ENCODE measurements at places on chromosomes 11 and 22.

DNA sequence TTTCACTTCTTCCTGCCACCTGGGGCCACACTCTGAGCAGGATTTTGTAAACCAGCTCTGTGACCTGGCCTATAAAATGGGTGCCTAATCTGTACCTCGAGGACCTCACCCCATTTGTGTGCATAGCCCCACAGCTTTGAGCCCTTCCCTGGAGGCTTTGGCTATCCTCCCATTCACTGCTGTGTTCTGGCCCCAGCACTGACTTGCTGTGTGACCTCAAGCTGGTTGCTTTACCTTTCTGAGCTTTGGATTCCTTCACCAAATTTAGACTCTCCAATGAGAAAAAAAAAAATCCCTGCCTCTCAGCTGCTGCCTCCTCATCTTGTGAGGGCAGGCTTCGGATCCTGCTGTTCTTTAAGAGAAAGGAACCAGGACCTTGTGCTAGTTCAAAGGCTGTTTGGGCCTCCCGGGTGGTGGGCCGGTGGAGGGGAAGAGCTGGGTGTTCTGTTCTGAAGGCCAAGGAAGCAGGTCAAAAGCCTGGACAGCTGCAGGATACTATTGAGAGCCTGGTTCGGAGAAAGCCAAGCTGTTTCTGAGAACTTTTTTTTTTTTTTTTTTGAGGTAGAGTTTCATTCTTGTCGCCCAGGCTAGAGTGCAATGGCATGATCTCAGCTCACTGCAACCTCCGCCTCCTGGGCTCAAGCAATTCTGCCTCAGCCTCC is 1.1 kb upstream of the PYGM start:
- DNase-seq: no peak

DNA sequence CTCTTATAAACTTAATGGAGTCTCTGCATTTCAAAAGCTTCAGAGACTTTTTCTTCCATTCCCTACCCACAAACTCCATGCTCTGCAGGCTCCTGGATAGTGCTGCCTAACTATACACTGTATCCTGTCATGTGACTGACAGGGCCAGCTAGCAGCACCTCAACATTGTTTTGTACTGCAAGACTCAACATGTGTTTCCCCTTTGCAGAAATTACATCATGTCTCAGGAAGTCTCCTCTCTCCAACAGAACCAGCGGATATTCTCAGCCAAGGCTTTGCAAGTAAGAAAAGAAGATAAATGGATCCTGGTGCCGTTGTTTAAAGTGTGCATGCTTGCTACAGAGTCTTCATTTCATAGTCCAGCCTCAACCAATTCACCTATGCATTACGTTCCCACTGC is 164.0 kb upstream of the UBASH3B start:
- DNase-seq: no peak

DNA sequence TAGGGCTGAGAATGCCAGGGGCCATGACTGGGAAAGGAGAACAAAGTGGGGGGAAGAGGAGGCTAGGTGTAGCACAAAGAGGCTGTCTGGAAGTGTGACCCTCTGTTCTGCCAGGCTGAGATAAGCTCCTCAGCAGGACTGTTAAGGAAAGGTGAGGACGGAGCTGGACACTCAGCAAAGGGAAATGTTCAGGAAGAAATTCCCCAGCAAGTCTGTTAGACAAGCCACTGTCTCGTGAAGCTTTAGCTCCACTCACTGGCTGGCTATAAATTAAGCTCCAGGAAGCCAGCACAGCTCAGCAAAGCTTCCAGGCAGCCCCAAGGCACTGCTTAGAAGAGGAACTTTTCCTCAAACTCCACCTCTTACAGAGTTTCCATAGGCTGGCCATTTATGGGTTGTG is 181.2 kb upstream of the API5 start:
- DNase-seq: no peak

DNA sequence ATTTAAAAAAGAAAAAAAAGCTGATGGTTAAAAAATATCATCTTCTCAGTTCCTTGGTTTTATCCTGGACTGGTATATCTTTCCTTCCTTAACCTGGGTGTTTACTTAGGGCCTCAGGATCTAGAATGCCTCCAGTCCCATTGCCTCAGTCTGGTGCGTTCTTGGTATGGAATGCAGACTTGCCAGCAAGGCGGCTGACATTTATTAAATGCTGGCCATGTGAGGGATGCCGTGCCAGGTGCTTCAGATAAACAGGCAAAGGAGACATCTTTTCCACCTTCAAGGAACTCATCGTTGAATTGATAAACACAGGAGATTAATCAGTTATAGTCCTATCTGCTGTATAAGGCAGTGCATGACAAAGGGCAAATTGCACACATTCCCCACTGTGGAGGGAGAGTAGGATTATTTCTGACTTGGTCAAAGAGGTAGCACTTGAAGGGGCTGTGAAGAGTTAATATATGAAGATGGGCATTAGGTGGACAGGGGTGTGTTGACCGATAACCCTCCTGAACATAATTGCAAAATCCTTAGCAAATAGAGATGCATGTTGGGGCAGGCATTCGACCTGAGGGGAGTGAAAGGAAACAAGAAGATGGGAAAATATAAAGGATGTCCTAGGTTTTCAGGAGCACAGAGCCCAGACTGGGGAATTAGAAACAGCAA is 54.4 kb downstream of the ALX4 start:
- DNase-seq: no peak

DNA sequence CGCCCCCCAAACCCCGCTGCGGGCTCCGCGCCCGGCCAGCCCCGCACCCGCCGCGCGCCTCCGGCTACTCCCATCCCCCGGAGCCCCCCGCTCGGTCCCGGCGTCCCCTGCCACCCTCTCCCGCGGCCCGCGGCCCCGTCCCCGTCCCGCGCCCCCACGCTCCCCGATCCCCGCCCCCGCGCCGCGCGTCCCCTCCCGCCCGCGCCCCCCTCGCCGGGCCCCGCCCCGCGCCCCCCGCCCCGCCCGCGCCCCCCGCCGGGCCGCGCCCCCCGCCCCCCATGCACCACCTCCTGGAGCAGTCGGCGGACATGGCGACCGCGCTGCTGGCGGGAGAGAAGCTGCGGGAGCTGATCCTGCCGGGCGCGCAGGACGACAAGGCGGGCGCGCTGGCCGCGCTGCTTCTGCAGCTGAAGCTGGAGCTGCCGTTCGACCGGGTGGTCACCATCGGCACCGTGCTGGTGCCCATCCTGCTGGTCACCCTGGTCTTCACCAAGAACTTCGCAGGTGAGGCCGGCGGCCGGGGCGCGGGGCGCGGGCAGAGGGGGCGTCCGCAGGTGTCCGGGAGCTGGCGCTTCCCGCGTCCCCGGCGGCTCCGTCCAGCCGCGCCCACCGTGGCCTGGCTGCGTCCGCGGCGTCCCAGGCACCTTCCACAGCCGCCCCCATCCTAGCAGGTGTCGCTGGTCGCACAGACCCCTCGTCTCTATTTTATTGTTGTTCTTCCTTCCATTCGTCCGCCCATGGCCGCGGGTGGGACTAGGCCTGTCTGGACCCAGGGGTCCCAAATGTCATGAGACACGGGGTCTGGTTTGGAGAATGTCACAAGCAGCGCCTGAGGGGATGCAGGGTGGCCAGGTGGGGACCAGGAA is at the start of gene PANX2:
PANX2 (plus strand) TSS at position 279 of the 866 bp plus-strand sequence; CDS start at position 279, 0 bp downstream.
- no peak for DNase-seq

GRCh38 chr11:109851780-109852390 is 241.3 kb upstream of the ZC3H12C start:
- no peak for DNase-seq

DNA sequence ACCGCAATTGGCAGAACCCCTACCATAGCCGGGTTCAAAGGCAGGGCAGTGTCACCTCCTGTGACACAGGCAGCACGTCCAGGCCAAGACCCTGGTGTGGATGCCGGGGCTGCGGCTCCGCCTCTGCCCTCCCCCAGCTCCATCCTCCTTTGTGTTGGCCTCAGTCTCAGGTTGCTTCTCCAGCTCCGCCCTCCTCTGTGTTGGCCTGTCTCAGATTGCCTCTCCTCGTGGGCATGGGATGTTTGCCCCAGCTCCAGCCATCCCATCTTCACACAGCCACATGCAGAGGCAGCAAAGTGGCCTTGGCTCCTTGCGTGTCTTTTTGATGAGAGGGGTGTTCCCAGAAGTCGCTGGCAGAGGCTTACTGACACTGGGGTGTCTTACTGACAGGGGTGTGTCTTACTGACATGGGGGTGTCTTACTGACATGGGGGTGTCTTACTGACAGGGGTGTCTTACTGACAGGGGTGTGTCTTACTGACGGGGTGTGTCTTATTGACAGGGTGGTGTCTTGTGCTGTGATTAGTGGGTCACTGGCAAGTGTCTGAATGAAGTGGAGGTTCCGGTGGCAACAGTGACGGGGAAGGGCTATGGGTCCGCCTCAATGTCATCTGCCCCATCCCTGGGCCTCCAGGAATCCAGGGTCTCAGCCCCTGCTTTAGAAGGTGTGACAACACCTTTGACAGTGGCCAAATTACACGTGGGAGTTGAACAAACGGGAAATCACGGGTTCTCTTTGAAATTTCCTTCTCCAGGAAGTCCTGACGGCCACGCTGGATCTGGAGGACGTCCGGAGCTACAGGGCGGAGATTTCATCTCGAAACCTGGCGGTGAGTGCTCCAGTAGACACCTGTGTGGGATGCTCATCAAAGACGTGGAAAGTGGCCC is 24.9 kb downstream of the NADSYN1 start:
- no peak for DNase-seq

DNA sequence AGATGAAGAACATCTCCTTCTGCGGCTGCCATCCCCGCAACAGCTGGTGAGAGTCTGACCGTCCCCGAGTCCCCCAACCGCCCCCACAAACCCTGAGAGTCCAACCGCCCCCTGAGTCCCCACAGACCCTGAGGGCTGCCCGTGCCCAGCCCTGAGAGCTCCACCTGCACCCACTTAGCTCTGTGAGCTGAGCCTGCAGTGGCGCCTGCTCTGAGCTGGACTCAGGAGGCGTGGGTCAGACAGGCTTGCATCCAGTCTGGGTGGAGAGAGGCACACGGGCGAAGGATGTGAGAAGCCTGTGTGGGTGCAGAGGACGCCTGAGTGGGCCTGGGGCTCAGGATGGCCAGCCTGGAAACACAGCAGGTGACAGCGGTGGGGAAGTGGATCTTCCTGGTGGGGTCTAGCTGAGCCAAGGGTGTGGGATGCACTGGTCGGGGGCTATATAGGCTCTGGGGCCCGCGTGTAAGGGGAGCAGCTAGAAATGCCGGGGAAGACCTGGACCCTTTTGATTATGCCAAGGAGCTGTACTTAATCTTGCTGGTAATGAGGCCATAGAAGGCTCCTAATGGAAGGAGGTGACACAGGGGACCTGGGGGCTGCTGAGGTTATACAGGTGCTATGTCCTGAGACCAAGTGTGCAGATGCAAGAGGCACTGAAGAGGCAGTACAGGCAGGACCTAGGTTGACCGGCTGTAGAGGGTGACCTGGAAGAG is 6.5 kb downstream of the MAPK8IP2 start:
- no peak for DNase-seq

DNA sequence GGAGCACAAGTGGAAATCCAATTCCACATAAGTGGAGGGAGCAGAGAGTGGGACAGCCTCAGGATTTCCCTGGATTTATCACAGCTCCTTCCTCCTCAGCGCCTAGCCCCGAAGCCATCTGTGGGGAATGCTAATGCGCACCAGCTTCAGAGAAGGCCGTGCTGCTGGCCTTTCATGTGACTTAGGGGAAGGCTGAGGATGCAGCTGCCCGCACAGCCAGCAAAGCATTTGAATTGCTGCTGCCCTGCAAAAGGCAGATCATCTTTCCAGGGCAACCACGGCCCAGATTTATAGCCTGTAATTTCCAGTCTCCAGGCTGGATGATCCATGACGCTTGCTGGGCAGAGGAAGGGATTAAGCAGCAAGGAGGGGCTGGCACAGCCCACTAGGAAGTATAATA is 29.9 kb downstream of the SYN3 start:
- DNase-seq: no peak

- no peak for DNase-seq
Measured at GRCh38 chr11:113956986-113957385, 17.9 kb upstream of the HTR3A start.

- DNase-seq: no peak
Measured at GRCh38 chr11:19382131-19382611, 141.4 kb upstream of the E2F8 start.

- DNase-seq: no peak
Measured at GRCh38 chr22:20427945-20428417, 9.6 kb downstream of the SCARF2 start.

DNA sequence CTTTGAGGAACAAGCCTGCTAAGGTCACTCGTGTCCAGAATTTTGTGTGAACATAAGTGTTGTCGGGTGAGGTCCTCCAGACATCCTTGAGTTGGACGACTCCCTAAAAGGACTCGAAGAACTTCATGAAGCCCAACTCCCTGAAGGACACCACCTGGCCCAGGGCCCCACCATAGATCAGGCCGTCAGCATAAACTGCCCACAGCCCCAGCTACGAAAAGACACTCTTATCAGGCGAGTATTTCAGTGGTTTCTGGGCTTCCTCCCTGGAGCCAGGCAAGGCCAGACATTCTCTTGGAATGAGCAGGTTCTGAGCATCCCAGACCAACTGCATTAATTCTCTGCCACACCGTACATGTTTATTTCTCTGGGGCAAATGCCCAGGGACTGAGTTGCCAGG is 170.1 kb downstream of the IGLL1 start:
- no peak for DNase-seq

DNA sequence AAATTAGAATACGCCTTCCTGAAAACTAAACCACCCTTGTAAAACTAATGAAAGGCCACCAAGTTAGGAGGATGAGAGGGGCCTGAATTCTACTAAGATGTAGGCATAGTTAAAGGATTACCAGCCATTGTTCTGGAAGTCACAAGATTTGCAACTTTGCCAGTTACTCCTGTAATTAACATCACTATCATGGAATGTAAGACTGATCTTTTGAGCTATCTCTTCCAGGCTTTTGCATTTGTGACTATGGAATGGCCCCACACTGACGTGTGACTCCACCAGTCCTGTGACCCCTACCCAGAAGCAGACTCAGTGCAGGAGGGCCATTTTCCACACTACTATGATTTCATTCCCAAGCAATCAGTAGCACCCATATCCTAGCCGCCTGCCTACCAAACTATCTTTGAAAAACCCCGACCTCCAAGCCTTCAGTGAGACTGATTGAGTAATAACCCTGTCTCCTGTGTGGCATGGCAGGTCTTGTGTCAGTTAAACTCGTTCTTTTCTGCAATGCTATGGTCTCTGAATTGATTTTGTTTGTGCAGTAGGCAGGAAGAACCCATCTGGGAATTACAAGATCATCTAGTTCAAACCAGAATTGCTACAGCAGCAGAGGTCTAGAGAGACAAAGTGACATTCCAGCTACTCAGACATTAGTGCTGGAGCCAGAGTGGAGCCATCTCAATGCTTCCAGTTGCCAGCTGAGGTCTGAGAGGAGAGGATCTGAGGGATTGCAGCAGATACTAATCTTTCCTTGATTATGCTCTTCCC is 1.9 kb upstream of the CTSF start:
- DNase-seq: no peak

DNA sequence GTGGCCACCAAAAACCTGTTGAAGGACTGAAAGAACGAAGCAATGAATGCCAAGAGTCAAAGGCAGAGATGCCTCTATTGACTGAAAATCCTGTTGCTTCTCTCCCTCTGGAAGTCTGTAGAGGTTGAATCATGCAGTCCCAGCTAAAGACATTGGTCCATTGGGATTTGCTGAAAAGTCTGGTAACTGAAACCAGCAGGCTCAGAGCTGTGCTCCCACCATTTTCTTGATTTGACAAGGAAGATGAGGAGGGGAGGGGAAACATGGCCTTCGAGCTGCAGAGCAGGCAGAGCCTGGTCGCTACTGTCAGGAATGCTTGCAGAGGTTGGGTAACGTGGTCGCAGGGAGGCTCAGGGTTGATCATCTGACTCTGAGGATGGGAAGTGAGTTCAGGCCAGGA is 72.8 kb upstream of the CSNK2A3 start:
- no peak for DNase-seq

- DNase-seq: no peak
Measured at GRCh38 chr11:69013009-69013951, at the start of gene MRGPRF. Gene MRGPRF, minus strand, starts transcription at chr11:69013246. Its CDS starts 3,345 bp downstream, at chr11:69009901.

Measured in activated CD4-positive, alpha-beta T cell treated with anti-CD3 and anti-CD28 coated beads, Interleukin-2, amount 50 U/mL, for 4 hours (primary cell).